ENCODE measurements at places on chromosomes 13 and 19.

- no peak for DNase-seq
Observed at GRCh38 chr13:109301276-109301675, 485.1 kb downstream of the IRS2 start.

GRCh38 chr19:45564131-45564780 is 20.3 kb downstream of the OPA3 start:
- no peak for DNase-seq

DNA sequence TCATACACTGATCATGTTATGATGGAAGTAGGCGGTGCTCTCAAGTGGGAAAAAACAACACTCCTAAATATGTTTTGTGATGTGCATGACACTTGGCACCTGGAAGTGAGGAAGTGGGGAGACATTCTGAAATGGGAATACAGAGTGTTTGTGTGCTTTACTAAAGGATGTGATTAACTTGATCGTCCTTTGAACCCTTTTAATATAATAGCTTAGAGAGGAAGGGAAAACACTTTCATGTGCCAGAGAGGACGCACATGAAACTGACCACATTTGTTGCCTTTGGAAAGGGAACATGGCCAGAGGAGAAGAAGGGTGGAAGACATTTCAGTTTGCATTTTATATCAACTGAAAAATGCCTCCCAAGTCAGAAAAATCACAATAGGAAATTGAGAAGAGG is 31.4 kb downstream of the SMAD9 start:
- no peak for DNase-seq

DNA sequence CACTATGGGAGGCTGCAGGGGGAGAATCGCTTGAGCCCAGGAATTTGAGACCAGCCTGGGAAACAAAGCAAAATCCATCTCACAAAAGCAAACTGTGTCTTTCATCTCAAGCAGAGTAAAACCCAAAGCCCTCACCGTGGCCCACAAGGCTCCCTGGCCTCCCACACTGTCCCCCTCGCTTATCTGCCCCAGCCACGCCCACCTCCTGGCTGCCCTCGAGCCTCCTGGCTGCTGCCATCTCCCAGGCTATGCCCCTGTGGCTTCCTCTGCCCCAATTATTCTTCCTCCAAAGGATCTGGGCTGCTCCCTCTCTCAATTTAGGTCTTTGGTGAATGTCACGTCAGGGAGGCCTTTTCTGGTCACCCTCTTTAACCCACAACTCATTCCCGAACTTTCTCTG is 3.6 kb downstream of the RABAC1 start:
- no peak for DNase-seq

DNA sequence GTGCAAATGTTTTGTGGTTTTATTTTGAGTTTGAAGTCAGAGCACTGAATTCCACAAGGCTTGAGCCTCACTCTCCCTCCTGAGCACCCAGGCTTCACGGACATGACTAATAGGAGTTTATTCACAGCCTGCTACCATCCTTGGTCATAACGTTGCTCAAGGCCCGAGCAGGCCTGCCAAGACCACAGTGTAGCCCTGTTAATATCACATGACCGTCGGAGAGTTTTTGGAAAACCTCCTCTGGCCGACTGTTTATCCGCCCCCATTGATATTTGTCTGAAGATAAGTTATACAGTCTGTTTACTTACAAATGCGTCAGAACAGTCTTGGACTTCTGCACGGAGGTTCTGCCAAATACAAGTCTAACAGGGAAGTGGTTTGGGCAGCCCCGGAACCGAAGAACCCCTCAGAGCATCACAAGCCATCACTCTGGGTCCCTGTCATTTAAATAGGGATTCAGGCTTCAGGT is 89.9 kb downstream of the COL4A2 start:
- no peak for DNase-seq

DNA sequence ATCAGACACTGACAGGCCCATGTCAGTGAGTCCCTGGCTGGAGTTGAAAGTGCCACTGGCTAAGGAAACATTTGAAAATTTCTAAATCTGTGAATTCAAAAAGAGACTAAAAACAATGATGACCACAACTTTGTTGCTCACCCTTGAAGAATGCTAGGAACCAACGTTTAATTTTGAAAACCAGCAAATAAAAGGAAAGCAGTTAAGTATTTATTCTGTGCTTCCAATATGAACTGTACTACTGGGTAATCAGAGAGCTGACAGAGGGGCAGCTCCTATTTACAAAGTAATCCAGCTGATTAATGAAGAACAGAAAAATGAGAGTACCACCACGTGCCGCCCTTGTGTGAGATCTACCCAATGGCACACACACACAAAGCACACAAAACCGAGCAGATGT is 44.7 kb upstream of the LATS2 start:
- no peak for DNase-seq

DNA sequence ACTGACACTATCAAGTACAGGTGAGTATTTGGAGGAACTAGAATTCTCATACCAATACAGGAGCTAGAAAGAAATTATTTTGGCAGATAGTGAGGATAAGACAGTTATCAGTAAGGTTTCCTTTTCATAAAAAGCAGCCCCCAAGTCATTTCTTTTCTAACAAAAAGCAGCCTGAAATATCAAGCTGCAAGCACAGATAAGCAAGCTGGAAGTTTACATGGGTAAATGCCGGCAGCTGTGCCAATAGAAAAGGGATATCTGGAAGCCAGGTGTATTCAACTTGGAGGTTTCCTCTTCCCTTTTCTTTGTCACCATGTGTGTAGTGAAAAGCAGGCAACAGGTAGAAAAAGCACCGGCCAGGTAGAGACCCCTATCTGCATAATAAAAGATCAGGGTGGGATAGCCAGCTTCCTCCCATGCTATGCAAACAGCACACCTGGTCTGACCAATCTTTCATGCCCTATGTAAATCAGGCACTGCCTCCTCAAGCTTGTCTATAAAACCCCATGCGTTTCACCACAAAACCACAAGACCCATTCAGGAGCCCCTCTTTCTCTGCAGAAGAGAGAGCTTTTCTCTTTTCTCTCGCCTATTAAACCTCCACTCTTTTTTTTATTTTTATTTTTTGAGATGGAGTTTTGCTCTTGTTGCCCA is 22.9 kb downstream of the CYP4F2 start:
- DNase-seq: no peak

Measured in iPS DF 6.9 (cell line).